ENCODE measurements at places on chromosomes 6 and 20. TPM values are rescaled to one million over a fixed set of nuclear protein-coding genes. Genes with fewer than 3 reads are reported as not detected.

DNA sequence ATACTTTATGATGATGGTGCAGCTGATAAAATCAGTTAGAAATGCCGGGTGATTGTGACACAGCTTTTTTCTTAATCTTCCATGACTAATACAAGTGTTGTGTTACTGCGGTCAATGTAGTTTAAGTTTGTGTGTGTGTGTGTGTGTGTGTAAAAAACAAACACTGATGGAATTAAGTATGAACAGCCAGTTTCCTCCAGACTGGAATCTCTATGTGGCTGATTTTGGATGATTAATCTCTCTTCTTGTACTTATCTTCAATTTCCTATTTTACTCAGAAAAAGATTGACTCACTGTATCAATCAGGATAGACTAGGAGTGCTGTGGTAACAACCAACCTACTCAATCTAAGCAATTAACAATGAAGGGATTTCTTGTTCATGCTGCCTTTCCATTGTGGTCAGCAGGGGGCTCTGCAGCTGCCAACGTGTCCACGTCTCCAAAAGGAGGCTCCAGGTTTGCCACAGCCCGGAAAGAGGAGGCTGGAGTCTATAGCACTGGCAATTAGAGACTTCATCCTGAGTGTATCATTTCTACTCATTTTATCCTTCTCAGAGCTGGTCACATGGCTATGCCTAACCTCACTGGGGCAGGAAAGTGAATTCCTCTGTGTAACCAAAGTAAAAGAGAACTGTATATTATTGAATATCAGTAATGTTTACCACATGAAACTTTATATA, 107.7 kb downstream of the CD109 start:
- no peak overlapping the region for H3K4me3 ChIP-seq
- H3K4me1 ChIP-seq: peaks cover 3% of the 10 kb centered on the region
- no peak overlapping the region for H3K27ac ChIP-seq
- DNase-seq: no peak

- no peak overlapping the region for H3K4me3 ChIP-seq
- no peaks in the 10 kb centered on the region for H3K4me1 ChIP-seq
- H3K27me3 ChIP-seq: peaks cover 13% of the 10 kb centered on the region
- no peak overlapping the region for H3K27ac ChIP-seq
- no peaks in the 10 kb centered on the region for H3K36me3 ChIP-seq
Observed at GRCh38 chr6:13517116-13517515, 29.7 kb upstream of the GFOD1 start.

DNA sequence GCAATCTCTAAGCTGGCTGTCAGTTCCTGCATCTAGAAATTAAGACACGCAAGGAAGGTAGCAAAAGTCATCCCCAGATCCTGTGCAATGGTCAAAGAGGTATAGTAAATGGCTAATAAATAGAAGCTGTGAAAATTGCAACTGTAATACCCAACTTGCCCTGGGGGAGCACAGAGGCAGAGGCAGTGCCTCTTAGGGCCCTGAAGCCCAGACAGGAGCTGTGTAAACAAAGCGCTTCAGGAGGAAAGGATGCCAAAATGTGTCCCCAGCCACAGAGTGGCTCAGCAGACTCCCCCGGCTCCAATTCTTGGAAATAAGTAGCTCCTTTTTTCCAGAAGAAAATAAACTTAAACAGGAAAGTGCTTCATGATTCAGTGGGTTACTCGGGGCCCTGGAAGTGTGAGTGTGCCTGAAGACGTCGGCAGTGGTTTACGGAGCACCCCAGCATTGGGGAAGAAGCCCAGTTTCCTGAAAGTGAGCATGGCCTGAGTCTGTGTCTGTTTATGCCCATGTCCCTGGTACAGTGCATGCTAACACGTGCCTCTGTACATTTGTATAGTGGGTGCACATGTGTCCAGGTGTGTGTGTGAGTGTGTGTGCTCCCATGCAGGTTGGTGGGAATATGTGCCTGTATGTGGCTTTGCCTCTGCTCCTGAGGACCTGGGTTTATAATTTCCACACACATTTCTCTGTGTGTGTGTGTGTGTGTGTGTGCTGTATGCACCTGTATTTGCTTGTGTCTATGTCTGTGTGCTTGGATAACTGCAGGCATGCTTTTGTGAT, 246.7 kb downstream of the MAFB start:
- DNase-seq: no peak
- no peaks in the 10 kb centered on the region for H3K36me3 ChIP-seq
- no peak overlapping the region for H3K27ac ChIP-seq
- H3K27me3 ChIP-seq: no peaks in the 10 kb centered on the region
- H3K4me3 ChIP-seq: no peak overlapping the region

DNA sequence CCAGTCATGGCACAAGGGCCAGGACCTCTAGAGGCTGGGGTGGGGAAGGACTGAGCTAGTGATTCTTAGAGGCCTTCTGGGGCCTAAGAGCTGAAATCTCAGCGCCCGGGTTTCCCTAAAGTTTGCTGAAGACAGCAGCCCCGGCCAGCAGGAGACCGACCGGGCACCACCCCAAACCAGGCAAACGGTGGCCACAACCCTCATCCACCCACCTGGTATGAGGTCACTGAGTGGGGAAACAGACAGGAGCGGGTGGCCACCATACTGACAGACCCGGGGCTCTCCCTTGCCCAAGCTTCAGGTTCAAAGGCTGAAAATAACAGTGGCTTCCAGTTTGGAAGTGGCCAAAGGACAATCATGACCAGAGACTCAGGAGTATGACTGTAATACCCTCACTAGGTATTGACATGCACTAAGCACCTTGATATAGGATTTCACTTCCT, 35.0 kb upstream of the ID1 start:
- H3K4me1 ChIP-seq: peaks cover 35% of the 10 kb centered on the region
- H3K4me3 ChIP-seq: no peak overlapping the region
- no peak overlapping the region for H3K27ac ChIP-seq
- no peaks in the 10 kb centered on the region for H3K27me3 ChIP-seq
- H3K36me3 ChIP-seq: peaks cover 24% of the 10 kb centered on the region

GRCh38 chr20:59015812-59016711, 3.2 kb upstream of the TUBB1 start:
- no peak overlapping the region for H3K27ac ChIP-seq
- no peaks in the 10 kb centered on the region for H3K27me3 ChIP-seq
- H3K4me3 ChIP-seq: no peak overlapping the region
- no peak for DNase-seq
- peaks cover 3% of the 10 kb centered on the region for H3K36me3 ChIP-seq

DNA sequence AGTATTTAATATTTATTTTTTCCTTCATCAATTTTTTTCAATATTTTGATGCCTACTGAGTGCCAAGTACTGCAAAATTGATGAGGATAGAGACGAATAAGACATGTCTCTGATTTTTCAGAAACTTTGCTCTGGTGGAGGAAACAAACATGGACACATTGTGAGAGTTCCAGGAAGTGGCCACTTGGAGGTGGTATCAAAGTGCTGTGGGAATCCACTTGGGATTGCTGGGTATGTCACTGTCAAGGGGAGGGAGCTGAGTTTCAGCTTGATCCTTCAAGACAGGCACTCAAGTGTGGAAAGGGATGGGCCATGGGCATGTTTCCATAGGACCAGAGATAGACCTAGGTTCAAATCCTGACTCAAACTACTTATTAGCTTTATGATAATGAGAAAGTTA, 24.5 kb upstream of the ABCC10 start:
- H3K36me3 ChIP-seq: no peaks in the 10 kb centered on the region
- no peak for DNase-seq
- H3K4me3 ChIP-seq: no peak overlapping the region
- H3K4me1 ChIP-seq: peaks cover under 1% of the 10 kb centered on the region

DNA sequence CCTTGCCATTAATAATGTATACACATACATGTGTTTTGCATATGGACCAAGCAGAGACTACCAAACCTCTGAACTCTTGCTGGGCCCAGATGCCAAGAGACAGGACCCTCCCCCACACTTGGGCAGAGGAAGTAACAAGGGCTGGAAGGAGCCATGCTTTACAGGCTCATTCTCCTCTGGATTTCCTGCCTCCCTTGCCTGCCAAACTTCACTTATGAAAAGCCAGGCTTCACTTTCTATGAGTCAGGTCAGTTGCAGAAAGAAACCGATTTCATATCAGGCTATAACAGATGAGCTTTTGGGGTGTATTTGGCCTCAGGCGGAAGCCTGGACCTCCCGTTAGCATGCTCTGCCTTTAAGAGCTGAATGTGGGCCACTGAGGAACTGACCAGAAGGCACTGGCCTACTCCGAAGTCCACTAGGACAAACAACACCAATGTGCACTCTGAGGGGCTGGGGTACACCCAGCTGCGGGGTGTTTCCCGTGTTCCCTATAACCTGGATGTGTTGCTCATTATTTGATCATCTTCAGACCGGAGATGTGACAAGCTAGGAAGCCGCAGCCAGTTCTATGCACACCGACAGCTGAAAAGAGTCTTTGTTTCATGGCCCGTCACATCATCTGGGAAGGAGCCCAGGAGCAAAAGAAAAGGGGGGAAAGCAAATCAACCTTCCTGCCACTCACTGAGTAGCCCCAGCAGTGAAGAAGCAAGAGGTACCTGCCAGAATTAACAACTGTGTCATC, 28.5 kb downstream of the HAO1 start:
- H3K27me3 ChIP-seq: no peaks in the 10 kb centered on the region
- no peaks in the 10 kb centered on the region for H3K36me3 ChIP-seq
- DNase-seq: no peak
- H3K27ac ChIP-seq: no peak overlapping the region
- no peaks in the 10 kb centered on the region for H3K4me1 ChIP-seq
- H3K4me3 ChIP-seq: no peak overlapping the region

DNA sequence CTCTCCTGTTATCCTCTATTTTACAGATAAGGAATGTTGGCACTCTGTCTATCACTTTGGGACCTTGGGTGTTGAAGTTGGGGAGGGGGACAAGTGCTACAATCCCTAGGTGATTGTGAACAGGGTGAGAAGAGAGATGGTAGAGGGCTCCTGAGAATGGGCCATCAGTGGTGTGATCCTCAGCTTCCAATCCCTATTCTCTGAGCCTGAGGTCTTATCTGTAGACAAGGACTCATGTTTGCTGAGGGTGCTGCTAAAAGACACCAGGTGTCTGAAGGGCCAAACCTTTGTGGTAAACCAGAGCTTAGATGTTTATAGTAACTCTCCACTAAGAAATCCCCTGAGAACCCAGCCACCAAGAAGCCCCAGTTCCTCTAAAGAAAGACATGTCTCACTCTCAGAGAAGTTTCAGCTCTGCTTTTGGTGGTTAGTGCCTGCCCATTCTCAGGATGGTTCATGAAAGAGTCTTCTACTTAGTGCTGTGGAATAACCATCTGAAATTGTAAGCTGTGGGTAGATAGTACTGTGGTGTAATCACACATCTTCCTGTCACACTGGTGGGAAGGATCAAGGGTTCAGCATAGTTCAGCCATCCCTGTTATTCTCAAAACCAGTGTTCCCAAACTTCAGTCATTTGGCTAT, 58.2 kb upstream of the IL20RA start:
- peaks cover 29% of the 10 kb centered on the region for H3K4me1 ChIP-seq
- peak overlapping the region; percentile 12 for H3K27ac ChIP-seq
- peak; percentile 27 for DNase-seq
- H3K4me3 ChIP-seq: no peak overlapping the region
- H3K36me3 ChIP-seq: peaks cover 9% of the 10 kb centered on the region
- H3K27me3 ChIP-seq: no peaks in the 10 kb centered on the region

DNA sequence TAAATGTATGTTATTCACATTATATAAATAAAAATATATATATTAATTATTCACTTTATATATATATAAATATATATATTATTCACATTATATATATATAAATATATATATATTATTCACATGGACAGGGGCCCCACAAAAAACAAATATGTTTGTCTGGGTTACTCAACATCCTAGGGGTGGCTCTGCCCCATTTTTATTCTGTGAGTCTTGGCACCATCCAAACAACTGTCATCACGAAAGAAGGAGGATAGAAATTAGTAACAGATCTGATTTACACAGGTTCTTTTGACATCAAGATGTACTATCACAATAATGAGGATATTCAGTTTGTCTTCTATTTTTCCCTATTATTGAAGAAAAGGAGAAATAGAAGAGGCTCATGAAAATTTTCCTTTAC, 187.3 kb downstream of the GPX5 start:
- H3K27me3 ChIP-seq: peaks cover 27% of the 10 kb centered on the region
- peaks cover 11% of the 10 kb centered on the region for H3K4me1 ChIP-seq
- H3K4me3 ChIP-seq: no peak overlapping the region
- peaks cover 6% of the 10 kb centered on the region for H3K36me3 ChIP-seq

Gene PDYN
- not detected for total RNA-seq

Gene APCDD1L
- not detected for total RNA-seq

Gene AIF1
- 11.3 TPM for total RNA-seq
